ENCODE measurements at places on chromosomes 6 and 20. TPM values are rescaled to one million over a fixed set of nuclear protein-coding genes. Genes with fewer than 3 reads are reported as not detected.

C6orf141 gene
- total RNA-seq: 25.8 TPM

MYL9 gene
- total RNA-seq: 19.1 TPM

DUSP15 gene
- total RNA-seq: 0.64 TPM

PHACTR2 gene
- 4.0 TPM for total RNA-seq

RHAG gene
- total RNA-seq: 0.07 TPM

MROH8 gene
- 0.79 TPM for total RNA-seq

ARFGAP1 gene
- 79.0 TPM for total RNA-seq

EYA4 gene
- total RNA-seq: 11.4 TPM

SMLR1 gene
- total RNA-seq: not detected

MRPS18B gene
- total RNA-seq: 72.7 TPM

RIMS4 gene
- 1.6 TPM for total RNA-seq

DOK5 gene
- total RNA-seq: not detected

ENPP4 gene
- 0.25 TPM for total RNA-seq

HLA-F gene
- total RNA-seq: 4.9 TPM

TMEM217 gene
- total RNA-seq: 0.99 TPM

LPA gene
- total RNA-seq: 0.02 TPM

PGC gene
- total RNA-seq: not detected

GLYATL3 gene
- total RNA-seq: not detected

TMC2 gene
- total RNA-seq: not detected

FHL5 gene
- total RNA-seq: not detected

DEFB129 gene
- not detected for total RNA-seq

TULP4 gene
- total RNA-seq: 6.4 TPM

FILIP1 gene
- total RNA-seq: 0.48 TPM

FOXA2 gene
- 12.1 TPM for total RNA-seq

MTHFD1L gene
- 45.0 TPM for total RNA-seq

BEND3 gene
- total RNA-seq: 4.4 TPM

HLA-DQB1 gene
- not detected for total RNA-seq

PAQR8 gene
- total RNA-seq: 1.1 TPM

KIF13A gene
- total RNA-seq: 20.1 TPM

OR2H2 gene
- total RNA-seq: not detected

SNRNP48 gene
- 9.1 TPM for total RNA-seq

RIPOR3 gene
- 0.09 TPM for total RNA-seq

RTN4IP1 gene
- total RNA-seq: 8.7 TPM

EFCAB8 gene
- total RNA-seq: not detected

PRKN gene
- 0.10 TPM for total RNA-seq

NKX2-4 gene
- total RNA-seq: not detected

CAGE1 gene
- not detected for total RNA-seq

FAM83C gene
- total RNA-seq: not detected

SRMS gene
- not detected for total RNA-seq

HSF2 gene
- total RNA-seq: 7.1 TPM

SMIM28 gene
- total RNA-seq: not detected

ACTL10 gene
- total RNA-seq: not detected

FOXQ1 gene
- 3.7 TPM for total RNA-seq

CST5 gene
- total RNA-seq: not detected

CDSN gene
- total RNA-seq: not detected

UNC5CL gene
- 0.20 TPM for total RNA-seq

ABHD16B gene
- total RNA-seq: not detected

Measured in A549 treated with CpdA at 1 μM for 4 hours (cell line).